ENCODE measurements at places on chromosomes 6 and 20. TPM values are rescaled to one million over a fixed set of nuclear protein-coding genes. Genes with fewer than 3 reads are reported as not detected.

The TRAPPC3L gene
- not detected for total RNA-seq

The LY6G6F gene
- total RNA-seq, result not detected

GRCh38 chr6:43203718-43204095, 21.7 kb downstream of the CUL9 start:
- H3K36me3 ChIP-seq, result peaks cover 53% of the 10 kb centered on the region
- no peaks in the 10 kb centered on the region for H3K27me3 ChIP-seq
- no peak overlapping the region for H3K27ac ChIP-seq
- no peak for DNase-seq
- H3K4me3 ChIP-seq, result no peak overlapping the region
- H3K4me1 ChIP-seq, result no peaks in the 10 kb centered on the region

- DNase-seq, result no peak
Measured at GRCh38 chr6:140064366-140064765, 689.9 kb upstream of the CITED2 start.

GRCh38 chr20:36341331-36342020, 35.3 kb downstream of the DLGAP4 start:
- no peak overlapping the region for H3K27ac ChIP-seq
- no peak overlapping the region for H3K4me3 ChIP-seq
- DNase-seq, result no peak
- H3K27me3 ChIP-seq, result peaks cover 3% of the 10 kb centered on the region

DNA sequence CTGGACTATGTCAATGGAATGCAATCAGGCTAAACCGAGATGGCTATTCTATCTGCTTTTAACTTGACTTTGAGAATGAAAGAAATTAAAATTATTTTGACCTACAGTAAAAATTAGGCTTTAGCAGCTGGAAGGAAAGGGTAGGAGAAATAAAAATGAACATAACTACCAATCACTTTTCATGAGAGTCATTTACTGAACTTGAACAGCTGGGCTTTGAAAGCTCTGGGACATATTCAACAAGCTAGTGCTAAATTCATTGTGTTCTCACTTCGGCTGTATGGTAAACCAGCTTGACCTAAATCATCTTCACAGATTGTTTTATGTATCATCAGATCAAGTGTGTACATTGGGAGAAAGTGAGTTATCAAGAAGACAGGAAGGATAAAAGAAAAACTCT, 161.5 kb upstream of the STXBP5 start:
- H3K36me3 ChIP-seq, result no peaks in the 10 kb centered on the region
- no peak overlapping the region for H3K4me3 ChIP-seq
- H3K27ac ChIP-seq, result no peak overlapping the region
- DNase-seq, result no peak
- H3K4me1 ChIP-seq, result no peaks in the 10 kb centered on the region
- no peaks in the 10 kb centered on the region for H3K27me3 ChIP-seq
